ENCODE measurements at places on chromosomes 3 and 15.

DNA sequence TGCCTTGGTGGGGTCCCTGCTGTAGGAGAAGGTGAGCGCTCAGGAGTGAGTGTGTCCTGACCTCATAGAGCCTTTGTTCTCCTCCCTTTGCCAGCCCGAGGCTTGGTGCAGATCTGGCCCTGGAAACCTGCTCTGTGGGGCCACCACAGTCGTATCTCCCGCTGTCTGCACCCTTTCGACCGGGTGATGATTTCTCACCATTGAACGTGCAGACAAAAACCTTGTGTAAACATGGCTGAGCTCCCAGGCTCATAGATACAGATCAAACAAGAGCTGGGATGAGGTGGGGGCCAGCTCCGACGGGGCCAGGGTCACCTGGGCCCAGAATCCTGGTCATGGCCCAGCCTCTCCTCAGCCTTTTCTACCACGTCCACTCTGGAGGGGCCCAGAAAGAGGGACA, 34.6 kb upstream of the ESYT3 start:
- no peak for DNase-seq

DNA sequence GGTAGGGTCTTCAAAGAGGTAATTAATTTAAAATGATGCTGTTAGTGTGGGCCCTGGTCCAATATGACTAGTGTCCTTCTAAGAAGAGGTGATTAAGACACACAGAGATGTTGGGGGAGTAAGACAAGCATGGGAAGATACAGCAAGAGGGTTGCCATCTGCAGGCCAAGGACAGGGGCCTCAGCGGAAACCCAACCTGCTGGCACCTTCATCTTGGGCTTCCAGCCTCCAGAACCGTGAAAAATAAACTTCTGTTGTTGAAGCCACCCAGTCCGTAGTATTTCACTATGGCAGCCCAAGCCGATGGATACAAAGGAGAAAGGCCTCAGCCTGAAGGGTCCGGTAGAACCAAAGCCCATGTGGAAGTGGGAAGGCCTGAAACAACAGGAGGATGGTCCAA, 161.7 kb upstream of the UBE2E1 start:
- DNase-seq, result no peak

DNA sequence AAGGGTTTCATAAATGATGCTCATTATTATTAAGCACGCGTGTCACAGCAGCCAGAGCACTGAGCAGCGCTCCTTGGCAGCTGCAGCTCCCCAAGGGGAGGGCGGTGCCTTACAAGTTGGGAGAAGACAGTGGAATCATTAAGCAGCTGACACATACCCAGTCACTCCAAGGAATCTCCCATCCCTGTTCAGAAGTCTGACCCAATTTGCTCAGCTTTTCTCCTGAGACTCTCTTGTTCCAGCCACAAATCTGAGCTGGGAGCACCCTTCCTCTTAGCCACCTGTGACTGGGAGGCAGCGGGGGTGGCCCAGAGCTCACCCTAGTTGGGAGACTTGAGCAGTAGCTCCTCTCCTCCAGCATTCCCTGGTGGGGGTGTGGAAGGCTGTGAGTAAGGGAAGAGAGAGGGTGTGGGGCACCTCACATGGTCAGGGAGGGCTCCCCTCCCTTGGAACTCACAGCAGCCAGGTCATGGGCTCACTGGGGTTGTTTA, 64.3 kb downstream of the DUT start:
- DNase-seq, result no peak

DNA sequence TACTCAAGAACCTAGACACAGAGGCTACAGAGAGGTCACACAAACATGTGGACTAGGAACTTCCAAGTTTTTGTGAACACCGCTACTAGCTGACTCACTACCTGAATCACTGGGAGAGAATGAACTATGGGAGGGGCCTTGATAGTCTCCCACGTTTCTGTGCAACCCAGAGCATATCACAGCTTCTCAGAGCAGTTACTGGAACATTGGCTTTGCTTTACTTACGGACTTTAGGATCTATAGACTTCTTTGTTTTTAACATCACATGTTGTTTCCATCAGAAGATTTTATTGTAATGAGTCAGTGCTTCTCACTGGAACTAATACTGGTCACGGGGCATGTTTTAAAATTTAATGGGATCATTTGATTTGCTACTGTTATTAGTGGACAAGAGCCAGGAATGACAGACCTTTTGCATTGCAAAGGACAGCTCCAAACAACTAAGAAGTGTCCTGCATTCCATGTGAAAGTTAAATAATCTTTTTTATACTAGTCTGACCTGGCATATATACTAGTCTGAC, 35.6 kb downstream of the RTP4 start:
- DNase-seq, result peak; percentile 79

GRCh38 chr3:134464064-134464688, 21.6 kb downstream of the ANAPC13 start:
- DNase-seq, result no peak

All from A549 (cell line).